ENCODE measurements at places on chromosomes 1 and 21. TPM values are rescaled to one million over a fixed set of nuclear protein-coding genes. Genes with fewer than 3 reads are reported as not detected.

The C1orf87 gene
- total RNA-seq = not detected

The UBL4B gene
- total RNA-seq = not detected

The S100A1 gene
- total RNA-seq = not detected

The OR2L3 gene
- not detected for total RNA-seq

The MRTO4 gene
- 78.4 TPM for total RNA-seq

The HTR1D gene
- total RNA-seq = 0.24 TPM

- no peak for DNase-seq
These were observed 720.4 kb upstream of the ADGRL4 start for GRCh38 chr1:79726911-79727310.

- DNase-seq = no peak
These were observed 21.4 kb downstream of the XKR8 start for GRCh38 chr1:27981145-27981544.

DNA sequence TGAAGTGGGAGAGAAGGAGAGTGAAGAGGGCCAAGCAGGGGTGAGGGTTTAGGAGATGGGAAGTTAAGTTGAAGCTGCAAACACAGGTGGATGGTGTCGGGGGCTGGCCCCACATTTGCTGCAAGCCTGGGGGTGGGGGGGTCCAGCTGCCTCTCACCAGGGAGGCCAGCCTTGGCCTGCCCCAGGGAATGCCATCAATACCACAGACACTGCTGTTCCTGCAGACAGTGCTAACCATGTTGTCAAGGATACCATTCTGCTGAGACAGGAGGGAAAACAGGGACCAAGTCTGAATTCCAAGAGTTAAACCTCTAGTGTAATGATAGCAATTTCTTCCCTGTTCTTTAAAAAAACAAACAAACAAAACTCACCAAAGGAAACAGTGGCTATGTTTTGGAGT is 8.0 kb downstream of the MECR start:
- DNase-seq = no peak

- no peak for DNase-seq
These were observed 14.6 kb downstream of the SLC35E2B start for GRCh38 chr1:1677718-1678580.
